Foreskin melanocyte (primary cell): ENCODE measurements at places on chromosomes 5 and 9.

GRCh38 chr9:93930070-93930469, 25.1 kb downstream of the BARX1 start:
- DNase-seq, result no peak

DNA sequence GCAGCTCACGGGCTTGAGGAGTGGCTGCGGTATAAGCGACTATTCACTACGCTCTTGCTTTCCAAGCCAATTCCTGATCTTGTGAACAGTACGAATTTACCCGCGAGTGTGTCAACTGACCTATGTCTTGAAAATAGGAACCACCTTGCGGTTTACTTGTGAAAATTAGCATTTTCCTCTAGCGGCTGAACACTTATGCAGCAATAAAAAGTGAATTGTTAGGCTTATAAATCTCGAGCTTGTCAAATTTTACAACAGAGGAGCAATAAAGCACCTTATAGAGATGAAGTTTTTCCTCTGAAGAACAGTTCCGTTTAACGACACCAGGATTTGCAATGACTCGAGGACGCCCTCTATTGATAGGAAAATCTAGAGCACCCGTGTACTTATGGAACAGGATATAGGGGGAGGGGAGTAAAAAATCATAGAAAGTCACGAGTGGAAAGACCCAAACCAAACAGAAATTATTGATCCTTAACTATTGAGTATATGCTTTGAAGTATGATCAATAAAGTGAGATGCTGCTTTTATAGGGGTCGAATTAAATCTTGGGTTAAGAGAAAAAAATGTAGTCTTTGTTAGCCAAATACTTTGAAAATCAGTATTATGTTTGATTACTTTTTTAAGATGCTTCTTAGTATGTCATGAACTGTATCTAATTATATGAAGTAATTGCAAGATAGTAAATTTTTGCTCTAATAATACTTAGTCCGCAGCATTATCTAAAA, 1.9 kb upstream of the RGMB start:
- DNase-seq, result peak; percentile 82

DNA sequence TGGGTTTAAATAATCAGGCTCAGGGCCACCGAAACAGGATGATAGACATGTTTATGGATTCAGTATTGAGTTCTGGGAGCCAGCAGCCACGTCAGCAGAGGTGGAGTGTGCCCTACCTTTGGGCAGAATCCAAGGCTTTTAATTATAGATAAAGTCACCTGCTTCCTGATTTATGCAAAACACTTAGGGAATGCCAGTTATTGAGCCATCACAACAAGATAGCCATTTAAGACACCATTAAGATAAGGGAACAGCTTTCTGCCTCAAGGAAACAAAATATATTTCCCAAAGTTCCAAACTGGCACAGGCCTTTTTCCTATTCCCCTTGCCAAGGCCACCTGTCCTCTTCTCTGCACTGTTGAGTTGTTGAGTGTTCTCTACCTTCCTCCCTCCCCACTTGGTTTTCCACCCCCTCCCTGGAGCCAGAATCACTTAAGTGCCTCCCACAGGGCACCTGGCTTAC, 2.4 kb downstream of the CCL28 start:
- DNase-seq, result no peak

GRCh38 chr5:150765799-150766169, 7.0 kb upstream of the DCTN4 start:
- no peak for DNase-seq

DNA sequence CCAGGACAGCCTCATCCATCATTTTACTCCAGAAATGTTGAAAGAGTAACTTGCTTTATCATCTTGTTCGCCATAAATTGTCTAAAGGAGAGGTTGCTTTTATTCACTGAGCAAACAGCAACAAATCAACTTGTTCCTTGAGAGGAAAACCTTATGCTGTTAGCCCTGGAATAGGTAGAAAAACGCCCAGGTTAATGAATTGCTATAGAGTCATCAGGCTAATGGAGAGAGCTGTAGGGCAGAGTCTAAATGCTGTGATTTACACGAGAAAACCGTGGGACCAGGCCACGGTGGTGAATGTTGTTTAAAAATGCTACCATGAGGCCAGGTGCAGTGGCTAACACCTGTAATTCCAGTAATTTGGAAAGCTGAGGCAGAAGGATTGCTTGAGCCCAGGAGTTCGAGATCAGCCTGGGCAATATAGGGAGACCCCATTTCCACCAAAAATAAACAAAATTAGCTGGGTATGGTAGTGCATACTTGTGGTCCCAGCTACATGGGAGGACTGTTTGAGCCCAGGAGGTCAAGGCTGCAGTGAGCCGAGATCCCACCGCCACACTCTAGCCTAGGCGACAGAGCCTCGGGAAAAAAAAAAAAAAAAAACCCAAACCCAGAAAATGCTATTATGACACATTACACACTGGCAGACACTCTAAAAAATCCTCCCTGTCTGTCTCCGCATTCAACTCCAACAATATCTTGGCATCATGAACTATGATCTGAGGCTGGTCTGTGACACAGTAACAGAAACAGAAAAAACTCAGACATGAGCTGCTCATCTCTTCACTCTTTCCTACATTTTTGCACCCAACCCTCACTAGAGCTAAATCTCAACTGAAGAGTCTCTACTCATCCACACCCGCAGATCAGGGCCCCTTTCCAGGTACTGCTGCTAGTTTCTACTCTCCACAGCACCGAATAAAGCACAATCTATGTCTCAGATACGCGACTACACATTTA, 118.6 kb upstream of the RETREG1 start:
- no peak for DNase-seq

DNA sequence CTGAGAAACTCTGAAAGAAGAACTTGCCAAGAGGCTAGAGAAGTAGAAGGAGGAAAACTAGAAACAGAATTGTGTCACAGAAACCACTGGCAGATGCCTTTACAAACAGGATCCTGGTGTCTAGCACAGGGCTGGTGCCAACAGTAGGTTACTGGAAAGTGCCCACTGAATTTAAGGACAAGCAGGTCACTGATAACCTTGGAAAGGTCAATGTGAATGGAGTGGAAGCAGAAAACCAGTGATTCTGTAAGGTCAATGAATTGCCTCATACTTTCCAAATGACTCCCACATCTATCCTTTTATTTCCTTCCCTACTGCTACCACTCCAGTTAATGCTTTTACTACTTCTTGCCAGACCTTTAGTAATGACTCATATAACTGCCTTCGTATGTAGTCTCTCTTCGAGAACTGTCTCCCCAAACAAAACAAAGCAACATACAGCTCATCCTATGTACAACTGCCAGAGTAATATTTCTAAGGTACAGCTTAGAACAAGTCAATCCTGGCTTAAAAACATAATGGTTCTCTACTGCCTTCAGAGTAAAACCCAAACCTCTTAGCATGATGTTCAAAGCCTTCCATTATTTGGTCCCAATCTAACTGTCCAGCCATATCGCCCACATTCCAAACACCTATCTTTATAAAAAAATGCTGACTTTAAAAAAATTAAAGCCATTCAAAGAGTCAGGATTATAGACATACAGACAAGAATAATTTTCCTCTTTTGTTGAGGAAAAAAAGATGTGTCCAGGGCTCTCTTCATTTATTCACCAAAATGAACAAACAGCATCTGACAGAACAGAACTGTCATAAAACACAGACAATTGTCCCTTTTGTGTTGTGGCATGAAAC, 52.5 kb downstream of the NR3C1 start:
- DNase-seq, result no peak

GRCh38 chr5:91128604-91129003, 254.5 kb downstream of the ARRDC3 start:
- no peak for DNase-seq

DNA sequence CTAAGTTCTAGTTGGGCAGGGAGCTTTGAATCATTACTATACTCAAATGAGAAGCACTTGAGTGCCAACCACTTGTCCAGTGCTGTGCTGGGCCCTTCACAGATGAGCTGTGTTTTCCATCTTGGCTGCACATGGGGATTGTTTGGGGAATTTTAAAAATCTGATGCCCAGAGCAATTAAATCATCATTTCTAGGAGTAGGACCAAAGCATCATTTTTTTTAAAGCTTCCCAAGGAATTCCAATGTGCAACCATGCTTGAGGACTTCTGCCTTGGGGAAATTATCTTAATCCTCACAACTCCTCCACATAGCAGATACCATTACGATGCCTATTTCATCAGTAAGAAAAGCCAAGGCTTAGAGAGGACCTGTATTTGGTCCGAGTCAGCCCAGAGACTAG, 131.4 kb downstream of the TMEM174 start:
- DNase-seq, result no peak

- DNase-seq, result no peak
These were observed 362.7 kb upstream of the RFX3 start for GRCh38 chr9:3888497-3888858.

- DNase-seq, result no peak
These were observed 138.2 kb downstream of the FGF1 start for GRCh38 chr5:142547445-142548380.

DNA sequence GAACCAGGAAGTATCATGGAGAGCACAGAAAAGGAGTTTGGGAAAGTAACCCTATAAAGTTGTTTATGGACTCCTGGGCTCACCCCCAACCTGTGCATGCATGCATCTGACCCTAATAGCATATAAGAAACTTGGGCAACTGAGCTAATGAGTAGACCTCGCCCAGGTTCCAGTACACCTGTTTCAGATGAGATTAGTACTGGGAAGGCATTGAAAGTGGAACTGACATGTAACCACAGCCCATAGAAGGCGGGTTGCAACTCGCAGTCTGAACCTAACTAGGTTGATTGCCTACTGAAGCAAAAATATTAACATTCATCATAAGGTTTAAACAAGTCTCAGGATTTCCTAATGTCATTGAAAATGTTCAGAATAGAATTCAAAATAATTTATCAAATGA, 87.0 kb downstream of the WNK2 start:
- DNase-seq, result no peak

DNA sequence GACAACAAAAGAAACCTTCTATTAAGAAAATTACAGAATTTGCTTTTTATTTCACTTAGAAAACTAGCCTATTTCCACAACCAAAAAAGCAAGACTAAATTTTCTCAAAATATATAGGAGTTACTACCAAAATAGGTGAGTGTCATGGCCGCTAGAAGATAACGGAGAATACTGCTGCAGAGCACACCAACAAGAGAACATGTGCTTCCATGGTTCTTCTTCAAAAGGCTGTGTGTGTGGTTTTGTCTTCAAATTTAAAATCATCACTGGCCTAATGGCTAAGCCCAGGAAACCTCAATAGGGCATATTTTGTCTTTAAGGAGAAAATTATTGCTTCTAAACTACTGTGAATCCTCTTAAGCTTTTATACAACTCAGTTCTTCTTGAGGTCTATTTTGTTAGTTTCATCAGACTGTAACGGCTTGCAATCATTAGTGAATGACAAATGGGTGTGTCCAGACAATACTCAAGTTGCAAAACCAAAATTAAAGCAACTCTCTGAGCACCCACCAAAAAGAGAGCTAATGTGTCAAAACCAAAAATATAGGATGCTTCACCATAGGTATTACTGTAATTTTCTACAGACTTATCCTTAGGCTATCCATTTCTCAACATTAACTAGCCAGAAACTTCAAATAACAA, 3.3 kb downstream of the SETX start:
- no peak for DNase-seq

DNA sequence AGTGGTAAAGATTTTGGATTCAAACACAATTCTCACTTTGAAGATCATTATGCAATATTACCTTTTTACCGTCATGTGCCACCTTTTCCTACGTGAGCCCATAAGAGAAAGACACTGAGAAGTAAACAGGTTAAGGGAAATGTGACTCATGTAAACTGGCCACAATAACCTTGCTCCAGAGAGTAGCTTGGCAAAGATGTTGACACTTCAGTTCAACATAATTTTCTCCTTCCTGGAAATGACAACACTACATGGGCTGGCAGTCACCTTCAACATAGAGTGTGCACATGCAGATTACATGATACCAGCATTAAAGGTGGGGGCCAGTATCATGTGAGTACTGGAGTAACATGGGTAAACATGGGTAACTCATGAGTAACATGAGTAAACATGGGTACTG, 141.9 kb downstream of the CDK5RAP2 start:
- DNase-seq, result no peak

- no peak for DNase-seq
These were observed 38.9 kb upstream of the STX17 start for GRCh38 chr9:99867536-99867935.

GRCh38 chr9:14957109-14957508, 46.9 kb upstream of the FREM1 start:
- DNase-seq, result no peak

- no peak for DNase-seq
These were observed 4.1 kb upstream of the PDGFRB start for GRCh38 chr5:150159741-150160179.

DNA sequence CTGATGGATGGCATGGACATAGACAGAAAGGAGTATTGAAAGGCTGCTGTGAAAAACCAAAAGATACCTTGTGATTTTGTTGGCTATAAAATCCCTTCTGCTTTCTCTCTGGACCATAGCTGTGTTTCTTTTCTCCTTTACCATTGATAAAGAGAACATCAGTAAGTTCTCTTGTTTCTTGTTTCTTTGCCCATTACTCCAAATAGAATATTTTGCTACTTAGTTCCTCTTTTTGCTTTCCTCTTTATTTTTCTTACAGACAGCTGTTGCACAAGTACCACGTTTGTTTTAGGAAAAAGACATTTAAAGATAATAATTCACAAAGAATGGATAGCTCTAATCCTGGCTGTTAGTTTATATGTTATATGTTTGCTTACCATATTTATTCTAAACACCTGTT, 1129.2 kb downstream of the DTWD2 start:
- no peak for DNase-seq

GRCh38 chr5:132184588-132184987, 43.1 kb downstream of the P4HA2 start:
- DNase-seq, result no peak

DNA sequence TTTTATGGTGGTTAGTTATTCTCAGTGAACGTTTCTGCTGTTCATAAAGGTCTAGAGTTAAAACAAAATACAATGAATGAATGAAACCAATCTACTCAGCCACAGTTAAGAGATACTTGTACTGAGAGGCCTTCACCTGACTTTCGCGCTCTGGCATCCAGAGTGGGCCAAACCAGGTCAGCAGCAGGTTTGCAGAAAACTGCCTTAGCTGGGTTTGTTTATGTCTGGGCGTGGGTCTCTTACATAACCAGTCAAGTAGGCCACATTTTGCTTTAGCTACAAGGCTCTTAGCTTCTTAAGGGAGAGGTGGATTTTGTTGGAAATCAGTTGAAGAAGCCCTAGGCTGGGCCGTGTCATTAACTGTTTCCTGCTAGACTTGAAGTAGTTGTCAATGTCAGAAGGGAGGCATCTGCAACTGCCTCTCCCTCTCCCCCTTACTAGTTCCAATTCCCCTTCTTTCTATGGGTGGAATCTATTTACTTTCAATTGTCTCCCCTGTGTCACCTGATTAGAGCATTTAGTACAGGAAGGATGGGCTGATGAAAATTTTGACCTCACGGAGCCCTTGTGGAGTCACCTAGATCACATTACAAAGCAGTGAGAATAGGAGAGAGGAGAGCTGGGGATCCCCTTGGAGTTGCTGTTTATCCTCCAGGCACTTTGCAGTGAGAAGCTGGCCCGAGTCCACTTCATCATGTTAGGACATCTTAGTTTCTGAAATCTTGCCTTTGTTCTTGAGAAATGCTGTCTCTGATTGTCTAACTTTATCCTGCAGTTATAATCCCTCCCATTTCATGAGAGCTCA, 200.5 kb downstream of the ARHGEF28 start:
- peak; percentile 59 for DNase-seq
